H4 (cell line): ENCODE measurements at places on chromosomes 2 and 18. TPM values are rescaled to one million over a fixed set of nuclear protein-coding genes. Genes with fewer than 3 reads are reported as not detected.

DNA sequence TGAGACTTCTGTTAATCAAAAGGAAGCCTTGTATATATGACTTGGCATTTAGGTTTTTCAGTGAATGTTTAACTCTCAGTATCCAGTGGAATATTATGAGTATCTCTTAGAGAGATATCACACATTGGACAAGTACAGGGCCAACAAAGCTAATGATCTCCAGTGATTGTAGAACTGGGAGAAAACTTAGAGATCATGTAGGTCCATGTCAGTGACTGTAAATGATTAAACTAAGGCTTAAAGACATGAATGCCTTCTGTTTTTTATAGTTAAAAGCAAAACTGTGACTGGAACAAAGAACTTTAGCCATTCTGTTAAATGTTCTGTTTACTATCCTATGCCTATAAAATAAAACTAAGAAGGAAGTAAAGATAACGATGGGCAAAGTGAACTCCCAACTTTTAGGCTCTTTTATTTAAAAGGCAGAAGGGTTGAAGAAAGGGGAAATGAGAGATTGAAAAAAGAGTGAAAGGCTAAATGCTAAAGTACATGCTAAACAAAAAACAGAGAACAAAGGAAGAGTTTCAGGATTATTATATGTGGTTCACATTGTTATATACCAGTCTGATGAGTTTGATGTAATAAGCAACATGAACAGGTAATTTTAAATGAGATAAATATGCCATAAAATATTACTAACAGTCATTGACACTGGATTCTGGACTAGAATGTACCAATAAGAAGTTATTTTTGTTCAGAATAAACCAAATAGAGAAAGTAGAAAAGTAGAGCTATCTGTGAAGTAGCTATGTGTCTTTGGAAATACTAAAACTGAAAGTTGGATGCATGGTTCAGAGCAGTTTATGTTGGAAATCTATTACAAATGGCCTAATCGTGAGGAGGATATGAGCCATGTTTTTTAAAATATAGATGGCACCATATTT lies 37.1 kb upstream of the TNFRSF11A start:
- DNase-seq = no peak

- peak; percentile 78 for DNase-seq
Measured at GRCh38 chr2:86623494-86624266, at the start of gene RNF103. TSS of gene RNF103 (minus strand) at chr2:86623865. CDS start at chr2:86622886, 979 bp downstream.

DNA sequence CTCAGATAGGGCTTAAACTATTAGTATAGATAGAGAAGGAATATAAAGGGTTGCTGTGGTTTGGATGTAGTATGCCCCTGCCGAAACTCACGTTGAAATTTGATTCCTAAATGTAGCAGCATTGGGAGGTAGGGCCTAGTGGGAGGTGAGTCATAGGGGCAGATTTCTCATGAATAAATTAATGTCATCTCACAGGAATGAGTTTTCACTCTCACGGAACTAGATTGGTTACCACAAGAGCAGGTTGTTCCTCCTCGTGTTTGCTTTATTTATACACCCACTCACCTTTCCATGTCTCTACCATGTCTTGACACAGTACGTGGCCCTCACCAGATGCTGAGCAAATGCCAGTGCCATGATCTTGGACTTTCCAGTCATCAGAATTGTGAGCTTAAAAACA lies 218.2 kb downstream of the RBM43 start:
- peak; percentile 79 for DNase-seq

The SDC1 gene
- 29.0 and 44.7 TPM in 2 replicates for total RNA-seq
